ENCODE measurements at places on chromosomes 7 and 10. TPM values are rescaled to one million over a fixed set of nuclear protein-coding genes. Genes with fewer than 3 reads are reported as not detected.

TEX36 gene
- not detected for polyA plus RNA-seq

- no peak for DNase-seq
These were observed 54.9 kb downstream of the KMT2E start for GRCh38 chr7:105068886-105069285.

PTPRZ1 gene
- polyA plus RNA-seq = not detected

DNA sequence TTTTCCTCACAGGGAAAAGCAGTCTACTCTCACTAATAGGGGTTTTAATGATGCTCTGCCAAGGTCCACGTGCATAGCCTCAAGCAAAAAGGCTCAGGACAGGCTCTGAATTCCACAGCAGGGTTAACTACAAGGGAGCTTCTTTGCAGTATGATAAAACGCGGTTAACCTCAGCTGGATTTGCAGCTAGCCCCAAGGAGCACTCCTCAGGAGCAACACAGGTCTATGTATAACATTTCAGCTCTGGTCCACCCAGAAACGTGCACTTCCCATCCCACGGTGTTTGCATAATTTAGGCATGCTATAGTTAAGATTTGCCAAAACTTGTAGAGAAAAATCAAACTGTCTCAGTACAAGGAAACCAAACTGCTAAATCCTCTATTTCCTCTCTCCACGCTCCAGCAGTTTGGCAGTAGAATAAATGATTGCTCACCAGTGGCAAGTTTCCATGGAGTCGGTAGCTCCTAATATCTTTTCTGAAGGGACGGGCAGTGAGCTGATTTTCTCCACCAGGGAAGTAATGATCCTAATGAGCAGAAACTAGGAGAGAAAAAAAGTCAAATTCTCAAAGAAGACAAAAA is 13.1 kb upstream of the ASB4 start:
- DNase-seq = no peak

GRCh38 chr10:98509745-98510144 is 63.0 kb upstream of the HPS1 start:
- no peak for DNase-seq

DNA sequence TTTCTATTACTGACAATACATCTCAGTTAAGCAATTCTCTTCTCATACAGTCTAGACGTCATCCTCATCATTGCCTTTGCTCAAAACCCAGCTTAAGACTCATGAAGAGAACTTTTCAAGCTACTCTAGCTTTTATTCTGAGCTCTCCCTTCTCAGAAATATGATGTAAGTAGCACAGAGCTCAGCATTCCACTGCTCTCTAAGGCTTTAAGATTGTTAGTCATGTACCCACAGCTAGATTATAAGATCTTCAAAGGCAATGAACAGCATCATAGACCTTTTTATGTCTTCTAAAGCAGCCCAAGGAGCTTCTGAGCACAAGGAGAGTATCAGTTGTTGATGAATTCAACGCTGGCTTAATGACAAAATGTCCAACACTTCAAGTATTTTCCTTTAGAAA is 119.3 kb downstream of the NRP1 start:
- no peak for DNase-seq

- DNase-seq = no peak
These were observed 12.5 kb downstream of the SFXN4 start for GRCh38 chr10:119153041-119153440.

- DNase-seq = no peak
These were observed 490.8 kb upstream of the CELF2 start for GRCh38 chr10:10526846-10527245.

CALML3 gene
- not detected for polyA plus RNA-seq

DNA sequence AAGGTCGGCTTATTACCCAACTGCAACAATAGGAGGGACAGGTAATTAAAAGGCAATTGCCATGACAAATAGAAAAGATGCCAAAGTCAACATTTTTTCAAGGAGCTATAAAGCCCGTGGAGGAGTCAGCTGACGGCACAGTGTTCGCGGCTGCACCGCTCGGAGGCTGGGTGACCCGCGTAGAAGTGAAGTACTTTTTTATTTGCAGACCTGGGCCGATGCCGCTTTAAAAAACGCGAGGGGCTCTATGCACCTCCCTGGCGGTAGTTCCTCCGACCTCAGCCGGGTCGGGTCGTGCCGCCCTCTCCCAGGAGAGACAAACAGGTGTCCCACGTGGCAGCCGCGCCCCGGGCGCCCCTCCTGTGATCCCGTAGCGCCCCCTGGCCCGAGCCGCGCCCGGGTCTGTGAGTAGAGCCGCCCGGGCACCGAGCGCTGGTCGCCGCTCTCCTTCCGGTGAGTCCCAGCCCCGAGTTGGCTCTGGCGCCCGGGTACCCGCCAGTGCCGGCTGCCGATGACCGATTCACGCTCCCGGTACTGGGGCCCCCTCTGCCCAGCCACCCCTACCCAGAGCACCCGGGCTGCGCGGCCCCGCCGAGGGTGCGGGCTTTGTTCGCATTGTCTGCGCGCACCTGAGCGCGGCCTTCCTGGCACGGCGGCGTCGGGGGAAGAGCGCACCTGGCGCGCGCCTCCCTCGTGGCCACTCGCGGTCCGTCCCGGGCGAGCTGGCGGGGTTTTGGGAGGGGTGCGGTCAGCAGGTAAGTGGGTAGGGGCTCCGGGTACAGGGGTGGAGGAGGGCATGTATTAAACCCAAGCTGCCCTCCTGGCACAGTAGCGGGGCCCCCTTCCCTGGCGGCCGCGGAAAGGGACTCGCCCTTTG is at the start of gene VWA2:
Gene VWA2 (plus strand): TSS at position 138 of the 877 bp plus-strand sequence. CDS start 9,460 bp downstream, outside the sequence.
- no peak for DNase-seq

- DNase-seq = no peak
These were observed 2.0 kb downstream of the GAL3ST4 start for GRCh38 chr7:100166317-100166940.

TSPAN12 gene
- not detected for polyA plus RNA-seq

DNA sequence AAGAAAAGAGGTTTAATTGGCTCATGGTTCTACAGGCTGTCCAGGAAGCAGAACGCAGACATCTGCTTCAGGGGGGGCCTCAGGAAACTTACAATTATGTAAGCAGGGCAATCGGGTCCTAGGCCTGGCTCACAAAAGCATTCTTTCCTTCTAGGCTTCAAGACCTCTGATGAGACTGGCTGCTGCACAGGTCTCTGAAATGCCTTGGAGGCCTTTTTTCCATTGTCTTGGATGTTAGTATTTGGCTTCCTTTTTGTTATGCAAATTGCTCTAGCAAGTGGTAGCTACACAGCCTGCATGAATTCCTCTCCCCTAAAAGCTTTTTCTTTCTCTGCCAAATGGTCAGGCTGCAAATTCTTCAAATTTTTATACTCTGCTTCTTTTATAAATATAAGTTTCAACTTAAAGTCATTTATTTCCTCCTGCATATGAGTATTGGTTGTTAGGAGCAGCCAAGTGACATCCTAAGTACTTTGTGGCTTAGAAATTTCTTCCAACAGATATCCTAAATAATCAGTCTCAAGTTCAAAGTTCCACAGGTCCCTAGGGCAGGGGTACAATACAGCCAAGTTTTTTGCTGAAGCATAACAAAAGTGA is 83.1 kb upstream of the SEMA3A start:
- DNase-seq = no peak

- DNase-seq = no peak
These were observed 238.5 kb downstream of the ZMYND11 start for GRCh38 chr10:373526-374309.

SP8 gene
- not detected for polyA plus RNA-seq

CALHM1 gene
- polyA plus RNA-seq = not detected

- DNase-seq = no peak
These were observed 73.6 kb upstream of the RNF32 start for GRCh38 chr7:156566812-156567549.

DNA sequence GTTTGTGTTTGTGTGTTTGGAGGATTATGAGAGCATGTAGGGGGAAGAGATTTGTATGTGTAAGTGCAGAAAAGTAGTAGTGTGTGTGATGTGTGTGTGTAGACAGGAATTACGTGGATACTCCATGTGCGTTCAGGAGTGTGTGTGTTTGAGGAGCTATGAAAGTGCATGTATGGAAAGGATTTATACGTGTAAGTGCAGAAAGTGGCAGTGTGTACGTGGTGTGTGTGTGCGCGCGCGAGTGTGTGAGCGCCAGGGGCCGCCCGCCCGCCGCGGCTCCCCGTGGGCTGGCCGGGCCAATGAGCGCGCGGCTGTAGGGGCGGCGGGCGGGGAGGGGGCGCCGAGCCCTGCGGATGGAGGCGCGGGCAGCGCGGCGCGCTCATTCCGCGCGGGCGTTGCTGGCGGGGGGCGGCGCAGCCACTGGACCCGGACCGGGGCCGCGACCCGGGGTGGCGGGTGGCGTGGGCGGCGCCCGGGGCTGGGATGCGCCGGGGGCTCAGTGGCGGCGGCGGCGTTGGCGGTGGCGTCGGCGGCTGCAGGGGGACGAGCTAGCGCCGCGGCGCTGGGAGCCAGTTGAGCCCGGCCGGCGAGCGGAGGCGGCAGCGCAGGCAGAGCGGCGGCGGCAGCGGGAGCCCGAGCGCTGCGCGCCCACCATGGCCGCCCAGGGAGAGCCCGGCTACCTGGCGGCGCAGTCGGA is at the start of gene BICC1:
Gene BICC1 (plus strand): TSS at position 382 of the 697 bp plus-strand sequence. CDS start 272 bp downstream, at position 654.
- no peak for DNase-seq

DNA sequence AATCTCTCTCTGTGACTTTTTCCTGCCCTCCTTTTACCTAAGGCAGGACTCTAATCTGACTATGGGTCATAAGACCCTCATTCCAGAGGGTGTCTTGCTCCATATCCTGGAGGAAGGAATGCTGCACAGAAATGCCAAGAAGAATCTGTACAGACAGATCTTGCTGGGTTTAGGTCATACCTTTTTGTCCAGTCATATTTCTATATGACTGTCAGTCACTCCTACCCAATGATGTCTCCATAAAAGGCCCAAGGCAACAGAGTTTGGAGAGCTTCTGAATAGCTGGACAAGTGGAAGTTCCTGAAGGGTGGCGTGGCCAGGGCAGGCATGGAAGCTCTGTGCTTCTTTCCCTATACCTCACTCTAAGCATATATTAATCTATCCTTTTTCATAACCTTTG is 47.5 kb downstream of the FEZF1 start:
- no peak for DNase-seq

DNA sequence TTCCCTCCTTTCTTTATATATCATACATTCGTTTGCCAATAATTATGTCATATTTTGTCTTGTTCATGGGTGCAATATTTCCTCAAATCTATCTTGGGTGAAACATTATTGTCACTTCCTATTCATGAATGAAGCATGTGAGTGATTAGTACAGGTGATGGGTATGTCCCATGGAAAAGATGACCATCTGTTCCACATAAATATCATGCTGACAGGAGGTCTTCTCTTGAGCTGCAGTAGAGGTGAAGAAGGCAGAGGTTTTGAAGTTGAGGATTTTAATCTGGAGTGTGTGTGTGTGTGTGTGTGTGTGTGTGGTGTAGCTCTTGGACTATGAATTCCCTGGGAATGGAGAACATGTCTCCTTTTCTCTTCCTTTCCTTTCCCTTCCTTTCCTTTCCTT is 350.5 kb upstream of the CHRM2 start:
- DNase-seq = no peak

- DNase-seq = no peak
These were observed 39.5 kb downstream of the CNNM1 start for GRCh38 chr10:99368646-99369045.

STOX1 gene
- not detected for polyA plus RNA-seq

DNA sequence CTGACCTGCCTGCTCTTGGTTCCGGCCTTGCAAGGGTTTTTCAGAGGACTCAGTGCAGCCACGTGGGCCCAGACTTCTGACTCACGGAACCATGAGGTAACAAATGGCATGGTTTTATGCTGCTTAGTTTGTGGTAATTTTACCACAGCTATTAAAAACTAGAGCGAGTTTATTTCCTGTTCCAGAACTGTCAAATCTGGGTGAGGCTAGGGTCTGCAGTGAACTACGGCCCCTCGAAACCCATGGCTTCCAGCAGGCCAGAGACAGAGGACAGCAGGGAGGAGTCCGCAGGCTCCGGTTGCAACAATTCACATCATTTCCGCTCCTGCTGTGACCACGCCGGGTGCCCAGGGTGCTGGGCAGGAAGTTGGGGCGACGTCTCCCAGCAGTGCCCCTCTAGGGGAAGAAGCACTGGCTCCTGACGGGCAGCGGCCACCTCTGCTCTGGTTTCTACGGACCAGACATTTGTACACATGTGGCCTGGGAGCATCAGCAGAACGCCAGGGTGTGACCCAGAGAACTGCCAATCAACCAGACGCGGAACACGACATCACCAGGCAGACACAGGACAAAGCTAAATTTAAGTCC is 74.8 kb downstream of the ADARB2 start:
- DNase-seq = peak; percentile 6

DNA sequence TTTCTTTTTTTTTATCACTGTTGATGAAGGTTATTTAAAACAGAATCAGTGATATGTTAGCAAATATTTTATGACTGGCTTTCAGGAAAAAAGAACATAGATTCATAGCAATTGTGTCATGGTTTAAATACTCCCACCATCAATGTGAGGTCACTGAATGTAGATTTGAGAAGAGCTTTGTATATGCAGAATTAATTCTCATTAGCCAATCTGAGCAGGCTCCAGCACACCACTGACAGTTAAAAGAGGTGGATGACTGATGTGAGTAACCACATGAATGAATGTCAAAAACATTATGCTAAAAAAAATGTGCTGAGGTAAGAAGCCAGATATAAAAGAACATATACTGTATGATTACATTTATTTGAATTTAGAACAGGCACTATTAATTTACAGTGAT is 174.8 kb upstream of the KAT6B start:
- DNase-seq = no peak

COL26A1 gene
- polyA plus RNA-seq = not detected

OR2A7 gene
- not detected for polyA plus RNA-seq

- no peak for DNase-seq
These were observed 125.1 kb upstream of the GPR22 start for GRCh38 chr7:107344799-107345198.

AKR1C1 gene
- polyA plus RNA-seq = not detected

GRCh38 chr7:50565977-50566376 is 772 bp upstream of the DDC start:
- no peak for DNase-seq

DNA sequence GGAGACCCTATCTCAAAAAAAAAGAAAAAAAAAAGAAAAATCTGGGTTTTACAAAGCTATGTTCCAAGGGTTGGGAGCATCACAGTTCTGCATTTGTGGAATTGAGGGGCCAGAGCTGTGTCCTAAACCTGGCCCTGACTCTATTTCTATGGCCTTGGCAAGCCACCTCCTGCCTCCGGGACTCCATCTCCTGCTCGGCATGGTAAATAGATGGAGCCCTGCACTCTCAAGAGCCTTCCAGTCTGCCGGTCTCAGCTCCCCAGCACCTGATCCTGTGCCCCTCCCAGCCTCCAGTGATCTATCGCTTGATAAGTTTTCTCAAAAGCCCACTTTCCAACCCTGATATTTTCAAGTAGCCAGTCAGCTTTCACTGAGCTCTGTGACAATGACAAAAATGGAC is 43.0 kb downstream of the KCNH2 start:
- DNase-seq = no peak

- DNase-seq = no peak
These were observed 140.6 kb downstream of the PCDH15 start for GRCh38 chr10:54660397-54660796.

Measured in immature natural killer cell (primary cell).